ENCODE measurements at places on chromosomes 12 and 14.
A peak's percentile ranks its signal among the peaks of the same experiment; 100 is the strongest.

DNA sequence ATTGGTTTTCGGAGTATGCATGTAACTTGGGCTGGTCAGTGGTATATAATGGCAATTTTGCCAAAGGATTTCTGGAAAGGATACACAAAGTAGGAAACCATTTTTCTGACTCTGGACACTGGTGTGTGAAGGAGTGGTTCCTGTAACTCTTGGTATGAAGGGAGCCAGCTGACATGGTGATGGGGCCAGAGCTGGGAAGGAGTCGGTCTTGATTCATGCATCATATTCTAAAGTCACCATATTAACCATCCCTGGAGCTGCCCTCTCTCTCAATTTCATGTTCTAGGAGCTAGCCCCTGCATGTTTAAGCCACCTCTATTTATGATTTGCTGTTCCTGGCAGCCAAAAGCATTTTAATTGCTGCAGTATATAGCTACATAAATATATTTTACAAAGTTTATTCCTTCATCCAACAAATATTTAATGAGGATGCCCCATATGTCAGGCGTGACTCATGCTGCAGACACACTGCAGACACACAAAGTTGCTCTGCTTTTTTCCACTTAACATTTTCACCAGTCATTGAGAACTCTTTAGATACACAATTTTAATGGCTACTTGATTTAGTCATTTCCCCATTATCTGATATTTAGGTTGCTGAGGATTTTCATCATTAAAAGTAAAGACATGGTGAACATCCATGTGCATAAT lies 78.7 kb upstream of the PSMC1 start:
- DNase-seq: no peak

DNA sequence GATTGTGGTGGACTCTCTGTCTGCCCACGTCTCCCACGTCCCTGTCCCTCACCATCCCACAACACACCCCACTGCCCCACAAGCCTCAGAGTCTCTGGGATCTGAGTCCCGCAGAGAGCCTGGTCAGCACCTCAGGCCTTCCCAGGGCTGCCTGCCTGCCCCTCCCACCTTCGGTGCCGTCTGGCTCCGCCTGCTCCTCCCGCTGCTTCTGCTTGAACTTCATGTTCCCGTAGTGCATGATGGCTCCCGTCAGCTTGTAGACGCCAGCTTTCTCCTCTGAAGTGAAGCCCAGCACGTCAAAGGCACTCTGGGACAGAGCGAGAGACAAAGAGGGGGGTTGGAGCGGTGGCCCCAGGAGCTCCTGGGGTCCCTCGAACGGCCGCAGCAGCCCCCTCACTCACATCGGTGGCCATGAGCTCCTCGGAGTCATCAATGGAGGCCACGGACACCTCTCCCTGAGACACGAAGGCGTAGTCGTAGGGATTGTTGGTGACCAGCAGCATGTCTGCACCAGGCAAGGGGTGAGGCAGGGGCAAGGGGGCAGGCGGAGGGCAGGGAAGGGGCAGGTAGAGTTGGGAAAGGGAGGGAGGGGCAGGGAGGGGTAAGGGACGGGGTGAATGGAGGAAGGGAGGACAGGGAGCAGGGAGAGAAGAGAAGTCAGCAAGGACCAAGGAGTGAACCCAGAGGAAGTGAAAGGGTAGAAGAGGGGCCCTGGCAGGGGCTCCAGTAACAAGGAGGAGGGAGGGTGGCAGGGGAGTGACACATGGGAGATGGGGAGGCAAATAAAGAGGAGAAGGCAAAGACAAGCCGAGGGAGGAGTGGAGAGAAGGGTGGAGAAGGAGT lies 5.6 kb downstream of the MYH6 start:
- no peak for DNase-seq

DNA sequence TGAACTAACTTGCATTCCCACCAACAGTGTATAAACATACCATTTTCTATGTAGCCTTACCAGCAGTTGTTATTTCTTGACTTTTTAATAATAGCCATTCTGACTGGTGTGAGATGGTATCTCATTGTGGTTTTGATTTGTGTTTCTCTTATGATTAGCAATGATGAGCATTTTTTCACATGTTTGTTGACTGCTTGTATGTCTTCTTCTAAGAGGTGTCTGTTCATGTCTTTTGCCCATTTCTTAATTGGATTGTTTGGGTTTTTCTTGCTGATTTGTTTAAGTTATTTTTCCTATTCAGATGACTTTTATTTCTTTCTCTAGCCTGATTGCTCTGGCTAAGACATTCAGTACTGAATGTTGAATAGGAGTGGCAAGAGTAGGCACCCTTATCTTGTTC lies 230.3 kb downstream of the DAD1 start:
- DNase-seq: no peak

DNA sequence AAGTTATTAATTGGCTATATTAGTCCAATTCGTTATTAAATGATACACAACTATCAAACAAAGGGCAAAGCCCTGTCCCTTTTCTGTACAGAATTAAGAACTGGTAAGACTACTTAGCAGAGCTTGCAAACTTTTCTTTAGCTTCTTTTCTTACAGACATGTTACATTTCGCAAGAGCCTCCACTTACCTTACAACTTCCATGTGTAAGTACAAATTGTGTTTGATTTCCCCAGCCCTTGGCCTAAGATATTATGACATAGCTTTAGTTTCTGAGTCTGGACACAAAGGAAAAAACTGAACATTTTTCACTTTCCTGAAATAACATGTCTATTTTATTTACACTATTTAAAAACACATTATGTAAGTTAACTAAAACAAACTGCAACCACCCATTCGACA lies 1.7 kb downstream of the ATF7 start:
- no peak for DNase-seq

GRCh38 chr14:55582746-55583145 lies 2.7 kb downstream of the KTN1 start:
- no peak for DNase-seq

GRCh38 chr12:24496755-24497154 lies 452.1 kb downstream of the BCAT1 start:
- DNase-seq: no peak

GRCh38 chr14:21537090-21537424 lies 10.9 kb upstream of the SALL2 start:
- DNase-seq: no peak

GRCh38 chr14:30354439-30354838 lies 204.5 kb upstream of the G2E3 start:
- no peak for DNase-seq

DNA sequence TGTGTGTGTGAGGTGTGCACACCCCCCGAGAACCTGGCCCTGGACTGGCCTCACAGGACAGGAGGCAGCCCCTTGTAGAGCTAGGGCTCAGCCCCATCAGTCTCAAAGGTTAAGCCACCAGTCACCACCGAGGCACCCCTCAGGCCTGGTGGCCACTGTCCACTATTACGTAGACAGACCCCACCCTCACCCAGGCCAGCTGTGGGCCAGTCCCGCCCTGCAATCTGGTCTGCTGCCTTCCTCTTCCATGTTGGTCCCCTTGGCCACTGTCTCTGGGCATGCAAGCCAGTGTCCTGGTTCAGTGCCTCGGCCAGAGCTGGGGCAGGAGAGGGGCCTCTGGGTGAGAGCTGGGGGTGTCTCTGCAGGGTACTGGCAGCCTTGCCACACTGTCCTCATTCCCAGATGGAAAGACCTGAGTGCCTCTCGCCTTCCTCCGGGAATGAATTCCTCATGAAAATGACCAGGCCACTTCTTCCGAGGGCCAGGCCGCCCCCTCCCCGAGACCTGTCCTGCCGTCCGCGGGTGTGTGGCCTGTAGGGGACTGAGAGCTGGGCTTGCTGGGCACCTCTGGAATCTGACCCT lies 897 bp upstream of the TEX22 start:
- no peak for DNase-seq

DNA sequence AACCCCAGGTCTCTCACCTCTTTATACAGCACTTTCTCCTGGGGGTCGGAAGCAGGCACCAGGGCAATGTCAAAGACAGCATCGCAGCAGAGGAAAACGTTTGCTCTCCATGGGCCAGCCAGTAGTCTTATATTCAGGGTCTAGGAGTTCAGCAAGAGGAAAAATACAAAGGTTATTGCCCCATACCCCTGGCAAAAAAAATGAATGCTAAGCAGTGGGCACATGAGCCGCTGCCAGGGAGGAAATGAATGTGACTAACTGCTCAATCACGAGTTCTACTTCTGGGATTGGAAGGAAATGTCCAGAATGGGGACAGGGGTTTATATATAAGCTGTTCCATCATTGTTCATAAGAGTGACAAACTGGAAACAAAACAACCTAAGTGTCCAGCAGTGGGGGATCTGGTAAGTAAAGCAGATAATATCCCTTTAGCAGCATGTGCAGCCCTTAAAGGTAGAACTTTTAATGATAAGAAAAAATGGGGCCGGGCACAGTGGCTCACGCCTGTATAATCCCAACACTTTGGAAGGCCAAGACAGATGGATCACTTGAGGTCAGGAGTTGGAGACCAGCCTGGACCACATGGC lies 53.8 kb downstream of the PHETA1 start:
- DNase-seq: no peak

DNA sequence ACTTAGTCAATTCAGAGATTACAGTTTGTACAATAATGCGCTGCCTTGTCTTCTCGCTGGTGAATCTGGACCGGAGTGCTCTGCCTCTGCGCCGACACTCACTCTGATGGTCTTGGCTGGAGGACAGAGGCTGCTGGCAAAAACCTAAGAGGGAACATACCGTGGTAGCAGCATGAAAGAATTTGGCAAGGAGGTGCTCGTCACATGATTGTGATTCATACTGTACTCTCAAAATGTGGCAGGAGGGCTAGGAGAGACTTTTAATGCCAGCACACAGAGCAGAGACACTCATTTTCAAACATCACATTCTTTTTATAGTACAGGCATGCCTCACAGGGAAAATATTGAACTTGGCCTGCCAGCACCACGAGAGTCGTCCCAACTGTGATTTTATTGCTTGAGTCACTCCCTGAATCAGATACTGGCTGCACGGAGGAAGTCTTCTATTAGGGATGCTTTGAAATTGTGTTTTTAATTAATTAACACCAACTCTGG lies 67.8 kb downstream of the HMGA2 start:
- DNase-seq: no peak

- DNase-seq: no peak
These were observed 87.9 kb downstream of the PTPN11 start for GRCh38 chr12:112506513-112507166.

GRCh38 chr14:53190938-53191337 lies 37.8 kb upstream of the DDHD1 start:
- DNase-seq: peak; percentile 77

GRCh38 chr12:22299294-22299912 lies 35.1 kb downstream of the ST8SIA1 start:
- DNase-seq: no peak

- no peak for DNase-seq
These were observed 36.1 kb downstream of the CRY1 start for GRCh38 chr12:107057071-107057834.

DNA sequence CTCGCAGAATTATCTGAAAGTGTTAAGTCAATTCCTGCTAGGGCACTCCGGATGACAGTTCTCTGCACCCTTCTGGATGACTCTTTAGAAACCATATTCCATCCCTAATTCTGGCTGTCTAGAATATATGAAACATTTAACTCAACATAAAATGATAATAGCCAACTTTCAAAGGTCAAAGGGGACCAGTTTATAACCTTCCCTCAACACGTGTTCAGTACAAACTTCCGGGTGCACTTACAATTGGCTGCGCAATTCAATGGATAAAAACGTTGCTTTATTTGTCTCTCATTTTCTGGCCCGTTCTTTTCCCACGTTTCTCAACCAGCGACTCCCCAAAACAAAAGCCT lies 1.3 kb downstream of the SBNO1 start:
- peak; percentile 6 for DNase-seq

DNA sequence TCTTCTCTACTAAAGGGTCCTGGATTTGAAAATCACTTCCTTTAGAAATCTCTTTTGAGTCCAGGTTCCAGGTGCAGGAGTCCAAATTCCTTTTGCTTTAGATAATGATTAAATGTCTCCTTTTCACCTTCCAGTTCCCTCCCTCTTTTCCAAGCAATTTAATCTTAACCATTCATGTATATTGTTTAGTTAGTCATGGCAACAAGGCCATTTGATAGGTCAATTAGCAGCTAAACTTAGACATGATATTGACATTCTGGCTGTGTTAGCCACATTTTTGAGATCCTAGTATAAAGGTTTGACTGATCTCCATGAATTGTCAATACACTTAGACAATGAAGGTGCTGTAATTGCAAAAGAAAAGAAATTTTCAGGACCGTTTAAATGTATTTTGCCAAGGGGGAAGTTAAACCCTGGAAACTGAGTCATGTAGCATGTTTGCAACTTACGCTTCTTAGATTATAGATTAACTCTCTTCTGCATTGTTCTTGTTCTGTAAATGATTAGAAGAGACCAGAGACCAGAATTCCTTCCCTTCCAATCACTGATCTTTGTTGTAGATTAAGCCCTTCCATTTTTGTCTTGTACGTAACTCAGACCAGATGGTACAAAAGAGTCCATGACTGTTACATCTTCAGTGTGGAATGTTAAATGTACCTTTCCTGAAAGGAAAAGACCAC lies 12.4 kb upstream of the C12orf75 start:
- DNase-seq: no peak

DNA sequence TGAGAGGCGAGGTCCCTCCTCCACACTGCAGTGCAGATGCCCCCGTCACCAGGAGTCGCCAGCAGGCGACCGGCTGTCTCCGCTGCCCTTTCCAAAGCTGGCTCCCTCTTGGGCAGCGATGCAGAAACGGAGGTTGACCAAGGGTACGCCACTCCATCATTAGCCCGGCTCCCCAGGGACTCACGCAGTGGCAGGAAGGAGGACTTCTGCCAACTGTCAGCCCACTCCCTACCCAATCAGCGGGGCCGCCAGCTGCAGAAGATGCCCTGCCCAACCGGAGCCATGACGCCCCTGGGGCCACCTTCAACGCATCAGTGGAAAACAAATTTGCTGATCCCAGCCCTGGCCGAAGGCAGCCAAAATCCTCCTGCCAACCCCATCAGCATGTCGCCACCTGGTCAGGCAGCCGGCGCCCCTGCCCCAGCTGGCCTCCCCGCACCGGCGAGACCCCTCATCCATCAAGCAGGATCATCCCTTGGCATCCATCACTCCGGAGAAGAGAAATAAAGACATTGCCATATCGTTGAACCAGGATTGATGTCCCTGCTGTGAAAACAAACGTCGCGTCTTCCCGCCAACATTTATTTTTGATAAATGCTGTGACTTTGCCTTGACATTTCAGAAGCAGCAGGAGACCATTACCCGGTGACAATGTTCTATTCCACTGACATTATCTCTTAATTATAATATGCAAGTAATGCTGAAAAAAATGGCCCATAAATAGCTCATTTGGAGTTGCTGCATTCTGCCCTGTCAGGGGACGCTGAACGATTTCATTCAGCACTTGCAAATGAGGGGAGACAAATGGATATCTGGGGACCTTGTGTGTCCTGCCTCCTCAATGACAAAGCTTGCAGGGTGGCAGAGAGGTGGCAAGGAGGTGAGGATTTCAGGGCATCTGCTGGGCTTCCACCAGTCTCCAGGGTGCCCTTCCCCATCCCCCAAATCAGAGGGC lies 105.1 kb downstream of the SCARB1 start:
- no peak for DNase-seq

DNA sequence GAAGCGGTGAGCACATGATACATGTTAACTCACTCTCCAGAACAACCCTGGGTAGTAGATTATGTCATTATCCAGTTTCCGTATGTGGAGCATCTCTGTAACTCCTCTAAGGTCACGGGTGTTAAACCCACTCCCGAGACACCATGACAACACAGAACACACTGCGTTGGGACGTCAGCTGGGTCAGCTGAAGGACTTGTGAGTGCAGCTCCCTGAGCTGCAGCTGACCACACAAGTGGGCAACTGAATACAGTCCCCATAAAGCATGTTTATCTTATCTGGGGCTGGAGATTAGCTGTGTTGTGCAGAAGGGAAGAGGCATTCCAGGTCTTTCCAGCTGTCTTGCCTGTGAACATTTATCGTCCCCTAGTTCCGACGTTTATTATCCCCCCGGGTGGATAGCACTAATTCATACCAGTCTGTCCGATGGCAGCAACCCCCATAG lies 211.5 kb downstream of the CHST11 start:
- no peak for DNase-seq

All from stimulated activated CD4-positive, alpha-beta T cell treated with anti-CD3 and anti-CD28 coated beads, Interleukin-4, amount 100 ng/mL, for 24 hours (primary cell).